ENCODE measurements at places on chromosomes 3 and 15. TPM values are rescaled to one million over a fixed set of nuclear protein-coding genes. Genes with fewer than 3 reads are reported as not detected.

DNA sequence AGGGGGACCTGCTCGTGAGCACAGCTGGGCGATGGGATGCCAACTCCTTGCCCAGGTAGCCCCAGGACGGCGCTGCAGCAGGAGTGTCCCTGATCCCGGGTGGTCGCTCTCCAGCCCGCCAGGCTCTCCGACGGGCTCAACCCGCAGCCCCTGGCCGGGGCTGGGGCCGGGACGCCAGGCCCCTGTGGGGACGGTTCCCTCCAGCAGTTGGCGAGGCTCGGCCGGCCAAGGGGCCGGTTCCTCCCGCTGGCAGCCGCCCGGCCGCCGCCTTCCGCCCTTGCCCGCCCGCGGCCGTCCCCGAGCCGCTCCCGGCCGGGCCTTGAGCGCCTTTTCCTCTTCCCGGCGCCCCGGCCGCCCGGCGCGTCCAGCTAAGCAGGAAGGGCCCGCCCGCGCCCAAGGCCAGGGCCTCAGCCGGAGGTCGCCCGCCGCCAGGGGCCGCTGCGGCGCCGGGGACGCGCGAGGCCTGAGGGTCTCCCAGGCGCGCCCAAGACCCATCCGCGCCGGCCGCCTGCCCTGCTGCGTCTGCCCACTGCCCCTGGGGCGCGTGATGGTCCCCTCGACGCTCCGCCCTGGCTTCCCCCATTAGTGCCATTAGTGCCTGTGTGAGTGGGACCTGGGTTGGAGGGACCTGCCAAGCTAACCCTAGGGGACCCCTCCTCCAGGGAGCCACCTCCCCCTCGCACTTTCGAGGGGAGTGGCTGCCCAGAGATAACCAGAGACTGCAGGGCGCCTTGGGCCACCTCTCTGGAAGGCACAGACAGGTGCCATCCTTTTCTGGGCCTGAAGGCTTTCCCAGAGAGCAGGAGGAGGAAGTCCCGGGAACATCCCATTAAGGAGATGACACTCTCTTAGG is 106.4 kb downstream of the FBLN2 start:
- DNase-seq, result peak; percentile 92

Gene KBTBD12
- 0.37 TPM for total RNA-seq

Gene ECE2
- not detected for total RNA-seq

- no peak for DNase-seq
Measured at GRCh38 chr15:54707805-54708752, 488.7 kb downstream of the RSL24D1 start.

- DNase-seq, result no peak
Measured at GRCh38 chr3:135565546-135565945, 400.0 kb upstream of the PPP2R3A start.

Gene ZNF385D
- total RNA-seq, result 9.2 TPM

DNA sequence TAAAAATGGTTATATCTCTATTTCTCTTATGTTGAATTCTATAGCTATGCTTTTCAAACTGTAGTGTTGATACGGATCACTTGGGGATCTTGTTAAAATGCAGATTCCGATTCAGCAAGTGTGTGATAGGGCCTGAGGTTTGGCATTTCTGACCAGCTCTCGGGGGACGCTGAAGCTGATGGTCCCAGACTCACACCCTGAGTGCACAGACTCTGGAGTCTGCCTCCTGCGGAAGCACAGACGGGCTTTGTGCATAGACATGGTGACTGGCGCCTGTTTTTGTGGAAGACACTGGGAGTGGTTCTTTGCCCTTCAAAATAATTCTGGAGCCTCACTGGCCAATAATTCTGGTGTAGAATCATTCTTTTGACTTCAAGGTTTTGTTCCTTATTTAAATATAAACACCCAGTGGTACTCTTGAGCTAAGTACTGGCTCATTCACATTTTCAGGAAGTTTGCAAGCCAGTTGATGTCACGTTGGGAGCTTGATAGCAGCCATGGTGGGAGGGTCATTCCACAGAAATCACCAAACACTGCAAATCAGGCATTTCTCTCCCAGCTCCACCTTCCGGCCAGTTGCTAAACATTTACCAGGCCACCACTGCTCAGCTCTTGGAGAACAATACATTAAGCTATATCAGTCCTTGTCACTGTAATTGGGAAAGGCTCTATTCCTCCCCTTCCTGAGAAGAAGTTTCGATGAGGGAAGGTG is 19.2 kb downstream of the CLDN11 start:
- no peak for DNase-seq

DNA sequence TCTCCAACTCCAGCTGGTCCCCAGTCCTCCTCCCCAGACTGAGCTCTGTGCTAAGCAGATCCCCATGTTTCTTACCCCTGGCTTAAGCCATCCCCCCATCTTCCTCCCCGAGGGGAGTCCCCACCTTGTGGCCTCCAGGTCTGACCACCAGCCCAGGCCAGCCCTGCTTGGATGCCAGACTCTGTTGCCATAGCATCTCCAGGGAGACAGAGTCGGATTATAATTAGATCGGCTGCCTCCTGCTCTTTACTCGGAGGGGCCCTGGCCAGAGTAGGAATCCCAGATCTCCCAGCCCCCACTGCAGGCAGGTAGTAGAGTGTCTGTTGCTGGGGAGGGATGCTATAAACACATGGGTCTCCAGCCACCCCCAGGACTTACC is 2.4 kb downstream of the KLHDC8B start:
- DNase-seq, result no peak

DNA sequence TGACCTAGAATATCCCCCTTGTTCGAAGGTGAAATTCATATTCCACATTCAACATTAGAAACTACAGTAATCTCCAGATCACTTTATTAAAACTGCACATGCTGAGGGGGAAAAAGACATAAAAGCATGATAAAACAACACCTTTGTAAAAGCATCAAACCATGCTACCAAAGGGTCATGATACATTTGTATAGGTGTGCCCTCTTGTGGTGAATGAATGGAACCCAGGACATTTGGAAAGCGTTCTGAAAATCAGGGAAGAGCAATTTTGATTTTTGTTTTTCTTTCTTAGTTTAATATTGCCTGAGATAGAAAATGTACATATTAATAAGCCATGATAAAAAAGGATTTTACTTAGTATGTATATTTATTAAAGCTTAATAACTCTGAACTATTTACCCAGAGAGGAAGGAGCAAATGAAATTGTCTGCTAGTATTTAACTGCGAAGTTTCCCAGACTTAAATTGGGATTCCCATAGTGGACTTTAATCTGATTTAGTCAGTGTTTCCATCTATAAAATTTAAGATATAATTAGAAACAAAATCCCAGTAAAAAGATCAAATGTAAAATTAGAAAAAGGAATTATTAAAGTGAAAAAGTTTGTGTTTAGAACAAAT is 105.8 kb upstream of the ARL6 start:
- DNase-seq, result no peak

DNA sequence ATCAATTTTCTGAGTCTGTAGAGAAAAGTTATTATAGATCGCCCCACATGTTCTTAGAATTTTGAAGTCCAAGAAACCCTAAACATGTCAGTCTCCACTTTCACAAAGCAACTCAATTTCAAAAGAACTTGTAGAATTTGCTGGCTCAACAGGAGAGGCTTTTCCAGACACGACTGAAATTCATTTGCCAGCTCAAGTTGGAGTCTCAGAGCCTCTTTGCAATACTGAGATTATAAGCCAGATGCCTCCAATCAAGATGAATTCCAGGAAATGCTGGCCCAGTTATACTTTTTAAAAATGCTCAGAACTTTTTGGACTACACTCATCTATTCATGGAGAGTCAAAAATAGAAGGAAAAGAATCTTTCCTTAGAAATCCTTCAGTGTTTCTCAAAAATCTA is 56.9 kb upstream of the NLGN1 start:
- DNase-seq, result no peak

Gene PRR20G
- not detected for total RNA-seq

Gene MINAR1
- total RNA-seq, result 0.34 TPM

DNA sequence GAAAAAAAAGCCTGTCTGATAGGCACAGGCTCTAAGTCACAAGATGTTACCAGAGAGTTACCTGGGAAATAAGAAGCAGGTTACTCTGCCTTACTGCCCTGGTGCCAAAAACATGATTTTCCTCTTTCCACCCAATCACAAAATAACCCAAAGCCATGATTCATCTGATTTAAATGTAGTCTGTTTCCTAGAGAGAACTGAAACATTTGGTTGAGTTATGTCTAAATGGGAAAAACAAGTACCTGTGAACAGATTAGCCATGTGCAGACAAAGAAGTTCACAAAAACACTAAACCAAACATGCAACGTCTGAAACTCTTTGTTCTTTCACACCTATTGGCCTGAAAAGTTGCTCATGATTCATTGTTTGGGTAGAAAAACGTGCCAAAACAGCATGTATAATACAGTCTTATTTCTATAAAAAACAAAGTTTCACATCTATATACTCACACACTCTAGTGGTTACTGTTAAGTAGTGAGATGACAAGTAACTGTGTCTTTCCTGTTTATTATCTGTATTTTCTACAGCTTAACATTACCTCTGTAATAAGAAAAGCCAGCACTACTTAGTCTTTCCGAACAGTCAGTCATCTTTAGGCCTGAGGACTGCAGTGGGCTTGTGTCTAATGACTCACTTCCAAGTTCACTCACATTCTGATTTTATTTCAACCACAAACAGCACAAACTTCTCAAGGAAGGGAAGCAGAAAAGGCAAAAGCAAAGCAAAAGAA is 30.2 kb downstream of the FAM174B start:
- DNase-seq, result no peak

GRCh38 chr3:45491344-45491743 is 103.0 kb downstream of the LARS2 start:
- no peak for DNase-seq

DNA sequence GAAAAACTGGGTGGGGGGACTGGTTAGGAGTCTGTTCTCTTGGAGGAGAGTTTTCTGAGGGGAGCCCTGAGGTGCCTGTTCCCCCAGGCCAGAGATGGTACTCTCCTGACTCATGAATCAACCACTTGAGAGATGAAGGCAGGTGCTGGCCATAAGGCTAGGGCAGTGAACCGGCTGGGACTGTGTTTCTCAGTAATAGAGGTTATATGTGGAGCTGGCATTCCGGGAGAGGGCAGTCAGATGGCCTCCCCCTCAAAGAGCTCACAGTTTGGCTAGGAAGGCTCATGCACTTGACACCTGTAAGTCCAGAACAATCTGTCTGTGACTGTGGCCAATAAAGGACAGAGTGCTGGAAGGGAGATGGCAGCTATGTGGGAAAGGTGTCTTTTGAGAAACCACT is 10.0 kb upstream of the SCN10A start:
- no peak for DNase-seq

GRCh38 chr3:4866866-4867265 is 112.4 kb upstream of the BHLHE40 start:
- no peak for DNase-seq

Measured in upper lobe of left lung (tissue), 6 donors.